CD4-positive, alpha-beta memory T cell (primary cell): ENCODE measurements at places on chromosomes 2 and 18.

- H3K4me3 ChIP-seq = no peak overlapping the region
- H3K27ac ChIP-seq = no peak overlapping the region
- no peaks in the 10 kb centered on the region for H3K27me3 ChIP-seq
Measured at GRCh38 chr2:31314761-31315160, 80.8 kb downstream of the EHD3 start.

GRCh38 chr2:132999421-132999820 lies 329.4 kb upstream of the LYPD1 start:
- no peaks in the 10 kb centered on the region for H3K4me1 ChIP-seq
- H3K27me3 ChIP-seq = no peaks in the 10 kb centered on the region
- H3K4me3 ChIP-seq = no peak overlapping the region
- DNase-seq = no peak
- H3K27ac ChIP-seq = no peak overlapping the region

DNA sequence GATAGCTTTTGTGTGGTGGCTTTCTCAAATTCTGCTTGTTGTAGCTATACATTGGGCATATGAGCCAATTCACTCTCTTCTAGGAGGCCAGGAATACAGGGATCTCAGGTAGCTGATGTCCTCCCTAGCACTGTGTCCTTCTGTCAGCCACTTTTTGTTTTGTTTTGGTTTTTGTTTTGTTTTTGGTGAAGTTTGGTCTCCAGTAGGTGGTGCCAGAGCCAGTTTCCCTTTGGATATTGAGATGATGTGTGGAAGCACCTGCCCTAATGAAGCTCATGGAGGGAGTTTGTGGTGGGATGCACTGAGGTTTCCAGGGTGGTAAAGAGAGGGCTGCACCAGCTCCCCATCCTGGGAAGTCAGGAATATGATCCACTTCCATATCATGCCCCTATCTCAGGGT lies 100.5 kb upstream of the VWC2L start:
- no peaks in the 10 kb centered on the region for H3K4me1 ChIP-seq
- H3K36me3 ChIP-seq = no peaks in the 10 kb centered on the region

GRCh38 chr2:137865954-137866540 lies 98.2 kb upstream of the HNMT start:
- no peaks in the 10 kb centered on the region for H3K4me1 ChIP-seq
- DNase-seq = peak; percentile 27
- H3K27me3 ChIP-seq = no peaks in the 10 kb centered on the region
- no peak overlapping the region for H3K4me3 ChIP-seq
- H3K36me3 ChIP-seq = no peaks in the 10 kb centered on the region

DNA sequence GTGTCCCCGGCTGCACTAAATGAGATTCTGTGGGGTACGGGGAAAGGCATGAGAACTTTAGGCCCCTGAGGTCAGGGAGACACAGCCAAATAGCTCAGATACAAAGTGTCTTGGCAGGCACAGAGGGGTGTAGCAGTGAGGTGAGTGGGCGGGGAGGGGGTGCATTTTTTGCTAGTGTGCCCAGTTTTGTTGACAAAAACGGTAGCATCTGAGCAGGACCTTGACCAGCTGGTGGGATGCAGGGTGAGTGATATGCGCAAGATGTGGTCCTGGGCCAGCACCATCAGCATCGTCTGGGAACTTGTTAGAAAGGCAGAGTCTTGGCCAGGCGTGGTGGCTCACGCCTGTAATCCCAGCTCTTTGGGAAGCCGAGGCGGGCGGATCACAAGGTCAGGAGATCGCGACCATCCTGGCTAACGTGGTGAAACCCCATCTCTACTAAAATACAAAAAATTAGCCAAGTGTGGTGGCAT lies 127.3 kb upstream of the LGALSL start:
- H3K36me3 ChIP-seq = no peaks in the 10 kb centered on the region
- peak overlapping the region; percentile 29 for H3K27ac ChIP-seq
- no peak for DNase-seq
- no peaks in the 10 kb centered on the region for H3K27me3 ChIP-seq

DNA sequence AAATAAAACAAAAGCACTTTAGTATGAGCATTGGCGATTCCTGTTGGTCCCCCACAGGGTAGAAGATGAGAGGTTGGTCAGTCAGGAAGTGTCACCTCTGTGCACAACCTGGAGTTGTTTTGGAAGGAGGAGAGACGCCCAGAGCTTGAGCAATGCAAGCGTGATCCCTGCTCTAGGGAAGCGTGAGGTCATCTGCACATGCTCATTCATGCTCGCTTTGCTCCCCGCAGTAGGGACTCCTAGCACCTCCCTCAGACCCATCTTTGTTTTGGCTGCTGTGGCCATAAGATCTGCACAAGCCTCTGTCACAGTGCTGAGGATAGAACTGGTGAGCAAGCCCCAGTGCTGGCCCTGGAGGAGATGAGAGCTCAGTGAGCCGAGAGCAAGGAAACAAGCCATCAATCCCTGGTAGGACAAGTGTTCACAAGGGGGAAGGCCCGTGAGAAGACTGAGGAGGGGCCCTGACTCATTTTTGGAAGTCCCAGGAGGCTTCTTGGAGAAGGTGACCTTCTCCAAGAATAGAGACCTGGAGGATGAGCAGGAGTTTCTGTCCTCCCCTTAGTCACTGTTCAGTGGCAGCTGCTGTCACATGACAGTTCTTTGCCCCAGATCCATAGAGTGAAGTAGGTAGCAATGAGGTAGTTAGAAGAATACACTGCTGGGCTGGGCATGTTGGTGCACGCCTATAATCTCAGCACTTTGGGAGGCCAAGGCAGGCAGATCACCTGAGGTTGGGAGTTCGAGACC lies 13.3 kb upstream of the ATP8B1 start:
- no peak for DNase-seq
- H3K4me1 ChIP-seq = no peaks in the 10 kb centered on the region
- no peaks in the 10 kb centered on the region for H3K27me3 ChIP-seq
- no peaks in the 10 kb centered on the region for H3K36me3 ChIP-seq
- no peak overlapping the region for H3K27ac ChIP-seq
- no peak overlapping the region for H3K4me3 ChIP-seq

- no peaks in the 10 kb centered on the region for H3K27me3 ChIP-seq
- no peak for DNase-seq
- H3K4me1 ChIP-seq = no peaks in the 10 kb centered on the region
- H3K36me3 ChIP-seq = no peaks in the 10 kb centered on the region
Measured at GRCh38 chr2:218418717-218419458, at the start of gene VIL1. Gene VIL1 (plus strand): TSS chr2:218419123. CDS start chr2:218423779, 4,656 bp downstream.

- no peaks in the 10 kb centered on the region for H3K36me3 ChIP-seq
- DNase-seq = no peak
- no peak overlapping the region for H3K4me3 ChIP-seq
Measured at GRCh38 chr18:61953641-61954040, 60.8 kb upstream of the RNF152 start.

- no peaks in the 10 kb centered on the region for H3K4me1 ChIP-seq
- DNase-seq = no peak
- no peak overlapping the region for H3K27ac ChIP-seq
- no peak overlapping the region for H3K4me3 ChIP-seq
- no peaks in the 10 kb centered on the region for H3K36me3 ChIP-seq
Measured at GRCh38 chr2:128494307-128494639, 175.6 kb upstream of the HS6ST1 start.

- no peak for DNase-seq
- H3K4me3 ChIP-seq = no peak overlapping the region
- no peaks in the 10 kb centered on the region for H3K27me3 ChIP-seq
- no peaks in the 10 kb centered on the region for H3K36me3 ChIP-seq
- H3K27ac ChIP-seq = no peak overlapping the region
Measured at GRCh38 chr2:176758426-176758825, 454.2 kb upstream of the HNRNPA3 start.
